ENCODE measurements at places on chromosomes 11 and 22. TPM values are rescaled to one million over a fixed set of nuclear protein-coding genes. Genes with fewer than 3 reads are reported as not detected.

Gene MUC2
- total RNA-seq: not detected

Gene SLC25A18
- not detected for total RNA-seq

Gene GLYAT
- not detected for total RNA-seq

Gene KLHL35
- total RNA-seq: 1.5 TPM

Gene RAB3IL1
- not detected for total RNA-seq

Gene VSTM5
- not detected for total RNA-seq

Gene GGTLC3
- total RNA-seq: not detected

Gene KRTAP5-10
- total RNA-seq: not detected

Gene OR1S2
- not detected for total RNA-seq

Gene KCNQ1
- total RNA-seq: 0.19 TPM

DNA sequence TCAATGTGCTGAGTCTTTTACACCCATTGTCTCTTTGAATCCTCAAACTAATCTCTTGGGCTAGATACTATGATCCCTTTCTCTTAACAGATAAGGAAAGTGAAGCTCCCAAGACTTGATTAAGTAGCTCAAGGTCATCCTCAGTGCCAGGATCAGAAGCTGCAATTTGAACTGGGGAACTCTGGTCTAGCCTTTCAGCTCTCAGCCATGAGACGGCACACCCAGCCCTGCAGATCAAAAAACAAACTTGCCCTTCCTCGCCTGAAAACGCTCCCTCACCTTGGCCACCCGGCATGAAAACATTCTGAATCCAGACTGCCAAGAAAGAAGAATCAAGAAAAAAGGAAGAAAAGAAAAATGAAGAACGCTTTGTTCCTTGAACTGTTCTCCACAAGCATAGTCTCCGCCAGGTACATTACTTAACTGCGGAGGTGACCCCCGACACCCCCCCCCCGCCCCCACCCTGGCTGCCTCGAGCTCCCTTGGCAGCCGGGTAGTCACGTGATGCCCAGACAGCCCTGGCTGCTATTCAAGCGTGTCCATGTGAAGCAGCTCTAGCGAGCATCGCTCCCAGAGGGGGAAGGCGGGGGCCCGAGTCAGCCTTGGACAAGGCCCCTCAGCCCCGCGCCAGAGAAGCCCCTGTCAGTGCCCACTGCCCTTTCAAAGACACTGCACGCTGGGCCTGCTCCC lies 451.2 kb downstream of the MIAT start:
- H3K4me1 ChIP-seq: peaks cover 8% of the 10 kb centered on the region
- no peak overlapping the region for H3K4me3 ChIP-seq
- peaks cover 21% of the 10 kb centered on the region for H3K27me3 ChIP-seq
- no peak for DNase-seq
- no peaks in the 10 kb centered on the region for H3K36me3 ChIP-seq

- H3K4me1 ChIP-seq: no peaks in the 10 kb centered on the region
- no peaks in the 10 kb centered on the region for H3K36me3 ChIP-seq
- H3K27me3 ChIP-seq: peaks cover 9% of the 10 kb centered on the region
- H3K27ac ChIP-seq: no peak overlapping the region
- H3K4me3 ChIP-seq: no peak overlapping the region
These were observed 18.4 kb downstream of the TECTA start for GRCh38 chr11:121119440-121119839.

DNA sequence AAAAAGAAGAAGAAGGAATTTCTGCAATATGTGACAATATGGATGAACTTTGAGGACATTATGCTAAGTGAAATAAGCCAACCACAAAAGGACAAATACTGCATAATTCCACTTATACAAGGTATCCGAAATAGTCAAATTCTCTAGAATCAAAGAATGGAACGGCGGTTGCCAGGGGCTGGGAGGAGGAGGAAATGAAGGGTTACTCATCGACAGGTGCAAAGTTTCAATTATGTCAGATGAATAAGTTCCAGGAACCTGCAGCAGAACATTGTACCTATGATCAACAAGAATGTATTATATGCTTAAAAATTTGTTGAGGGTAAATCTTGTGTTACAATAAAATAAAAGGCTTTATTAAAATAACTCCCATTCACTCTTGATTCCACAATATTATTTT lies 49.0 kb downstream of the SC5D start:
- peaks cover 7% of the 10 kb centered on the region for H3K4me1 ChIP-seq
- no peak for DNase-seq
- H3K4me3 ChIP-seq: no peak overlapping the region
- no peak overlapping the region for H3K27ac ChIP-seq

- no peaks in the 10 kb centered on the region for H3K36me3 ChIP-seq
- no peak overlapping the region for H3K4me3 ChIP-seq
- H3K4me1 ChIP-seq: peaks cover 54% of the 10 kb centered on the region
- peak overlapping the region; percentile 80 for H3K27ac ChIP-seq
- no peaks in the 10 kb centered on the region for H3K27me3 ChIP-seq
These were observed 7.4 kb downstream of the CSNK1E start for GRCh38 chr22:38309614-38310517.

DNA sequence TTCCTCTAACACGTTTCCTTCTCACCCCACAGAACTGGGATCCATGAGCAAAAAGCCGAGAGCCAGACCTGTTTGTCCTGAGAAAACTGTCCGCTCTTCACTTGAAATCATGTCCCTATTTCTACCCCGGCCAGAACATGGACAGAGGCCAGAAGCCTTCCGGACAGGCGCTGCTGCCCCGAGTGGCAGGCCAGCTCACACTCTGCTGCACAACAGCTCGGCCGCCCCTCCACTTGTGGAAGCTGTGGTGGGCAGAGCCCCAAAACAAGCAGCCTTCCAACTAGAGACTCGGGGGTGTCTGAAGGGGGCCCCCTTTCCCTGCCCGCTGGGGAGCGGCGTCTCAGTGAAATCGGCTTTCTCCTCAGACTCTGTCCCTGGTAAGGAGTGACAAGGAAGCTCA lies 24.0 kb downstream of the CD5 start:
- H3K27ac ChIP-seq: no peak overlapping the region
- no peak overlapping the region for H3K4me3 ChIP-seq
- H3K4me1 ChIP-seq: peaks cover 16% of the 10 kb centered on the region
- no peaks in the 10 kb centered on the region for H3K27me3 ChIP-seq

GRCh38 chr11:69219991-69220390 lies 64.3 kb downstream of the SMIM38 start:
- H3K4me1 ChIP-seq: no peaks in the 10 kb centered on the region
- H3K27me3 ChIP-seq: peaks cover 26% of the 10 kb centered on the region
- no peak overlapping the region for H3K27ac ChIP-seq
- no peak overlapping the region for H3K4me3 ChIP-seq

All from natural killer cell treated with Interleukin-12 subunit alpha and Interleukin-12 subunit beta and Interleukin-15 and Interleukin-18, amount 100 ng/mL, for 72 hours (primary cell).